Stimulated activated CD4-positive, alpha-beta T cell treated with anti-CD3 and anti-CD28 coated beads, Interleukin-4, amount 100 ng/mL, for 4 hours (primary cell): ENCODE measurements at places on chromosomes 4 and X.
A peak's percentile ranks its signal among the peaks of the same experiment; 100 is the strongest.

DNA sequence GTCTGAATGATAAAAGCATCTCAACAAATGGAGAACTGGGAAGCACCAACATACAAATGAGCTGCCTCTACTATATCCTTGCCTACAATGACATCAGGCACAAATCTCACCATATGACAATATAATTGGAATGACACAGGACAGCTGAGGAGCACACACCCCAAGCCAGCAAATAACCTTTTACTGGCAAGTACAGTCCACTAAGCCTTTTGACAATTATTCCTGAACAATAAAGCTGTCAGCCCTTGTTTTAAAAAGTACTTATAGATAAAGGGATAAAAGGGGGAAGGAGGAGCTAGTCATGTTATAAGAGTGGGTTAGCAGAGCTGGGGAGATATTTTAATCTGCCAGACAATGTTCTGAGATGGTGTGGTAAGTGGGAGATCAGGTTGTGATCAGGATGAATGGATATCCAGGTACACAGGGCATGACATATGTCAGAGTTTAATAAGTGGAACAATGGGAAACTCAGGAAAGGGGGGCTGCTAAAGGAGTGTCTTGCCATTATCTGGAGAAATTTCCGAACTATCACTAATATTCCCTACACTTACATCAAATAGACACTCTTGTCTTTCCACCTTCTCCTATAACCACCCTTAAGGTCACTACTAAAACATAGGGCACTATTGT, 127.6 kb downstream of the GPC3 start:
- no peak for DNase-seq

- DNase-seq, result no peak
Observed at GRCh38 chr4:143482840-143483239, 30.7 kb upstream of the SMARCA5 start.

DNA sequence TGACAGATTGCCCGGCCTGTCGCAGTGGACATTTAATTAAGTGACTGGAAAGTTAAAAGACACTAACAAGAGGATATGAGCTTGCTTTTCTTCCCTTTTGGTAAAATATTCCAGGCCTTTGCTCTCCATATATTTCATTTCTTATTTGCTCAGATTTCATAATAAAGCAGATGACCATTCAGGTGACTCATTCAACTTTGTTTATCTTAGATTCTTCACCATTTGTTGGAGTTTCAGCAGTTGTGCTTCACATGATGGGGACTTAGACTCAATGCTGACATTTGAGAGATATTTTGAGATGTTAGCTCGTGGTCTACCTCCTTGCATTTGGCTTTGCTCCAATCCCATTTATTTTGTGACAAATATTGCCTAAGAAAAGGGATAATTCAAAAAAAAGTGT, 312.2 kb downstream of the ARHGAP24 start:
- DNase-seq, result no peak

GRCh38 chrX:149799095-149799714, 17.5 kb downstream of the MAGEA9 start:
- DNase-seq, result no peak

DNA sequence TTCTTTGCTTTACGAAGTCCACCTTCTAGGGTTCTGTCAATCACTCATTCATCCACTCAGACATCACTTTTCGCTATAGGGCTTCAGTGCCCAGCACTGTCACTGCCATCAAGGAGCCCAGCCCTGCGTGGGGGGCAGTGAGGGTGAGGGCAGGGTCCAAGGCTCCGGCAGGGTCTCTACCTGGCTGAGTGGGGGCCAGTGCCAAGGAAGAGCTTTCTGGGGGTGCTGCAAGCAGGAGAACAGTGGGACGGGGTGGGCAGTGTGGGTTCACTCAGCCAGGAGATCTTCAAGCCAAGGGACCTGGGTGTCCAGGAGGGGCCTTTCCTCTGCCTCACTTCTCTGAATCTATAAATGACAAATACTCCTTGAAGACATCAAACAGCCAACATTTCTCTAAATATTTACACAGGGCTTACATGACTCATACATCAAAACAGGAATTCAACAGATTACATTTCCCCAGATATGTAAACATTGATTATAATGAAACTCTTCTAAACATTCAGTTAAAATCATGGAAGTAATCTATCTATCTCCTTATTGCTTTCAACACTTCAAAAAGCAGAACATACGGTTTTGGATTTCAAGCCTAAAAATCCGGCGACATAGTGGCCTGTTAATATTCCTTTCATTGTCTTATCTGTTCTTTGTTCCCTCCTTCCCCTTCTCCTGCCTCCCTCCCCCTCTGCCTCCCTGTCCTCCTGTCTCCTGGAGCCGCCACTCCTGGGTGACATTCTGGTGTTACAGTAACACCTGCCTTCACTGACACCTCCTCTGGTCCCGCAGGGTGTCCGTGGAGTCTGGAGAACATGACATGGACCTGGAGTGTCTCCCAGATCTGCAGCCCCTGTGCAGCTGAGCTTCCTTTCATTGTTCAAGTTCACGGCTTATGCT, 94.4 kb upstream of the ADRA2C start:
- no peak for DNase-seq

DNA sequence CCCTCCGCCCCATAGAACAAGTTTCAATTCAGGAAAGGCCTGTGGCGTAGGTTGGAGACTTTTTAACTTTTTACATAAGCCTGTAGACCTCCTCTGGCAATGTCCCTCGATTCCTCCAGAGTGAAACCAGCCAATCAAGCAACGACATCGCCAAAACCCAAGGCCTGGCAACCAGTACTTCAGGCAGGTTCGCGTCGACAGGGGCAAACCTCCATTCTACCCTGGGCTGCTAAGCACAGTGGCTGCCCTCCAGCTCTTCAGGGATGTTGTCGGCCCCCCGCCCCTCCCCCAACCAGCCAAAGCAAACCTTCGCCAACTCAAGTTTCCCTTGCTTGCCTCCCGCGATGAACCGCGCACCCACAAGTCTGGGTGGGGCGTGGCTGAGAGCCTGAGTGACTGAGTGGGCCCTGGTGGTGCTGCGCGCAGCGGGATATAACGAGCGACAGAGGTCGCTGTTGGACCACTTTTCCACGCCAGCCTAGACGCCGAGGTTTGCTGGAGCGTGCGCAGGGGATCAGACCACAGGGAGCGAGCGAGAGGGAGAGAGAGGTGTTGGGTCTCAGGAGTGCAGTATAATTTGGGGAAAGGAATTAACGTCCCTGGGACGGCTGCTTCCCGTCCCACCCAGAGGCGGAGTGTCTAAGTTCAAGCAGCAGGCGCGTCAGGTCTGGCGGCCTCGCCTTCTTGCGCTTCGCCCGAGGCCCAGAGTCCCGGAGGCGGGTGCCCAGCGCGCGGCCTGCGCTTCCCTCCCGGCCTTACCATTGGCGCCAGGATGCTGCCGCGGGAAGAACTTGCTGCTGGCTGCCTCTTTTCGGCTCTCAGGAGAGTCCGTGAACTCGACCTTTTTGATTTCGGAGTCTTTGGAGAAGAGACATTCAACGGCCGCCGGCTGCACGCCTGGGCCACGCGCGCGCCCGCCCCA, 9.0 kb upstream of the PITX2 start:
- no peak for DNase-seq

DNA sequence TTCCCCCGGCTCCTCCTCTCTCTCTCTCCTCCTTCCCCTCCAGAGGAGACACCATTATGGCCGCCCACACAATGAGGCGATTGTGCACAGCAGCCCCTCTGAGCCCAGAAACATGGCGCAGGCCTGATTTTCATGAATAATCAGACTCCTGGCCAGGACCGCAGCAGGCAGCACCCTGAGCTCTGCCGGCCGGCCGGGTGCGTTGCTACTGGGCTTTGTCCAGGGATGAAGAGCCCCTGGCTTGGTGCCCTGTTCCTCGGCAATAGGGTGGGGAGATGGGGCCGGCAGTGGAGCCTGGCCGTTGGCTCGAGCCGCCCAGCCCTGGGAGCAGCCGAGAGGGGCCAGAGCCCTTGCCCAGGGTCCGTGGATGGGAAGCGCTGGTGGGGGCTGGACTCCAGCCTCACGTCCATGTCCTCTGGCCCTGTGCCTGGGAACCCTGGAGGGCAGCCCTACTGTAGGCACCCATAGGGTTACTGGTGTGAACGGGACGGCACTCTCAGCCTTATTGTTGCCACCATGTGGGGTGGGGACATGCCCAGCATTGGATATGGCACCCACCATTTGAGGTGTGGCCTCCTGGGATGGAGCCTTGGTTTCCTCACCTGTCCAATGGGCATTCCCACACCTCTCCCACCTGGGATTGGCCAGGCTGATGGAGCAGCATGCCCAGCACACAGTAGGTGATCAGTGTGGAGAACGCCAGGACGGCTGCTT, 103.0 kb downstream of the SORCS2 start:
- no peak for DNase-seq

- DNase-seq, result no peak
Observed at GRCh38 chr4:139524062-139524631, 31.9 kb downstream of the SETD7 start.

- DNase-seq, result no peak
Observed at GRCh38 chrX:3443184-3443583, 96.7 kb upstream of the MXRA5 start.

- no peak for DNase-seq
Observed at GRCh38 chrX:38552721-38553120, 8.6 kb upstream of the TSPAN7 start.

DNA sequence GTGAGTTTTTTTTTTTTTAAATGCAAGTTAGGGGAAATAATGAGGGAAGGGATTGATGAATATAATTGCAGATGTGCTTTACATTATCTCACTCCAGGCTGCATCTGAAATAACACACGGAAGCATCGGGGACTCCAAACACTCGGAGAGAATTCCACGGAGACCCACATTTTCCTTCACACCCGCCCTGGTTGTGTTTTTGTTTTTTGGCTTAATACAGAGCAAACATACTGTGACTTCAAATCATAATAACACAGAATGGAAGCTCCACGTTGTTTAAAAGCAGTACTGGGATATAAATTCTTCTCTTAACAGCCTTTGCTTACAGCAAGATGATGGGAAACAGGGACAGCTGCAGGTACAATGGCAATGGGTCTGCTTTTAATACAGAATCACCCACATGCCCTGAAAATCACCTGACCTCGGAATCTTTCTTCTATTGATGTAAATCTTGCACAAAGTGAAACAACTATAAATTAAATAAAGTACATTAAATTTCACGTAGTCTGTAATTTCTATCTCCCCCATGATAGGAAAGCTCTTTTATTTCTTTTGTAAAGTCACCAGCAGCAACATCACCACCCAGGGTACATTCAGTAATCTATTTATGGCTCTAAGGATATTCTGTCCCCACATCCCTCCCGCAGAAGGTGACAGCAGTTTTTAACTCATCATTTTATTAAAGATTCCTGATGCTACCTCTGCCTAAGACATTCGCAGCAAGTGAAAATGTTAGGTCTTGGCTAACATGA, 119.3 kb downstream of the ZNF827 start:
- no peak for DNase-seq

- peak; percentile 21 for DNase-seq
Observed at GRCh38 chr4:36399762-36400353, 118.4 kb downstream of the DTHD1 start.

DNA sequence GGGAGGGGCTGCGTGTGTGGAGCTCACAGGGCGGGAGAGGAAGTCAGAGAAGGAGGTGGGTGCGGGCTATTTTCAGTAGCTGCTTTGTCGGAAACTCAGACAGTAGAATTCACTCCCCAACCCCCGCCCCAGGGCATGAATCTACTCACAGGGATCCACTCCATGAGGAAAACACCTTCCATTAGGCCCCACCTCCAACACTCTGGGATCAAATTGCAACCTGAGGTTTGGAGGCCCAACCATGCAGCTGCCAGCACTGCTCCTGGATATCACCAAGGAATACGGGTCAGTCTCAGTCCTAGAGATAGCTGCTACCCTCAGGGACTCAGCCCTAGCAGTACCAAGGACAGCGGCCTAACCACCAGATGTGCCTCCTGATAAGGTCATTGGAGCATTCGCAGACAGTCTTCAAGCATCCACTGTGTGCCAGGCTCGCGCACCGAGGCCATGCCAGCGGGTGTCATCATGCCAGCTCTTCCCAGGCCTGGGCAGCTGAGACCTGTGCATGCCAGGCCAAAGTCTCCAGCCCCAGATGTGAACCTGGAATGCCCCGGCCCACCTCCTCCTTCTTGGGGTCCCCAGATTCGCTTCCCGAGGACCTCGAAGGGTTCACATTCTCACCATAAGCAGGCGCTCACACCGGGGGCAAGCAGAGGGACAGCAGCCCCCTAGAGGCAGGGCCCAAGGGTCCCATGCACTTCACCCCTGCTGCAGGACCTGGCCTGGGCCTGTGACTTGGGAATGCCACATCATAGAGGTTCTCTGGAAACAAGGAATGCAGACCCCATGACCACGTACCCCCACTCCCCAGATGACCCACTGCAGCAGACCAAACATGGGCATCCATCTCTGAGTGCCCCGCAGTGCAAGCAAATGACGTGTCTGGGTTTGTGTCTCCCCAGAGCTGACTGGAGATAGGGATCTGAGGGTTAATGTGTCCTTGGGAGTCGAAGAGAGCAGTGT, 102.3 kb downstream of the ADRA2C start:
- DNase-seq, result no peak

DNA sequence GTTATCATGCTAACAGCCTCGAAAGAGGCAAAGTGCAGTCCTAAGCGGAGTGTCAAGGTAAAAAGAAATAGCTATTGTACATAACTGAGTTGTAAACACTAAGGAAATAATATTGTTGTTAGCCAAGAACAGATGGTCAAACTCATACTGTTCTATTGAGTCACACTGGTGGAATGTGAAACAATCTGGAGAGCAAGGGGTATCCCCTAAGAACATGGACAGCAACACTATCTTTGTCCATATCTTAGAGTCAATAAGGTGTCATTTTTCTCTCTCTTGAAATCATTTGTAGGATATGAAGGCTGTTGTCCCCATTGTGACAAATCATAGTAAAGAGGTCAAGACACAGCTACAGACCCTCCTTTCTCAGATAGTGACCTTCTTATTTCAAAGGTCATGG, 4.5 kb upstream of the PDGFC start:
- no peak for DNase-seq

DNA sequence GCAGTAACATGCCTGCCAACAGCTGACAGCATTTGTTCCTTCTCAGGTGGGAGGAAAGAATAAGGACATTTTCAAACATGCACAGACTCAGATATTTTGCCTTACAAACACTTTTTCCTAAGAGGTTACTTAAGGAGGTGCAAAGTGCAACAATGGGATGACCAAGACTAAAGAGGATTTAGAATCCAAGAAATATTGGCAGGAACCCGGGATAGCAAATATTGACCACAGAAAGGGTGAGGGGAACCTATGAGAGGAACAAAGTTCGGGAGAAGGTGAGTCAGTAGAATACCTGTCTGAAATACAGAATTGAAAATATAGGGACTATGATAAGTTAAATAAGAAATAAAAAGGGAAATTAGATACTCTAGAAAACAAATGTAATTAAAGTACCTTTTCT, 321.9 kb upstream of the EMCN start:
- DNase-seq, result no peak

DNA sequence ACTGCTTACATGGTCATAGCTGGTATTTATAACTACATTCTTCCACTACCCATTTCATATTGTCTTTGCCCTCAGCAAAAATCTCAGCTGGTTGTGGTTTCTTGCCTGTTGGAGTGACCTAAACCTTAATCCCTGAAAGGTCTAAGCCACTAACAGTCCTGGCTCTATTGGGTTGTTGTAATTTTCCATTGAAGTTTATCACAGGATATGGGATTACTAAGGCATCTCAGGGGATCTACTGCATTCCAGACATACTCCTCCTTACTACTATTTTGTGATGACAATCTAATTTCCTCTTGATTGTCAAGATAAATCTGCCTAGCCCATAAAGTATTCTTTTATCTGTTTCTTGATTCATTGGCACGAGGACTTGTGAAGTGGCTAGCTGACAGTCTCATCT, 6.2 kb upstream of the OSTC start:
- DNase-seq, result no peak
